Panc1 (cell line): ENCODE measurements at places on chromosomes 3 and 15. TPM values are rescaled to one million over a fixed set of nuclear protein-coding genes. Genes with fewer than 3 reads are reported as not detected.

PLSCR5 gene
- not detected for total RNA-seq

DNA sequence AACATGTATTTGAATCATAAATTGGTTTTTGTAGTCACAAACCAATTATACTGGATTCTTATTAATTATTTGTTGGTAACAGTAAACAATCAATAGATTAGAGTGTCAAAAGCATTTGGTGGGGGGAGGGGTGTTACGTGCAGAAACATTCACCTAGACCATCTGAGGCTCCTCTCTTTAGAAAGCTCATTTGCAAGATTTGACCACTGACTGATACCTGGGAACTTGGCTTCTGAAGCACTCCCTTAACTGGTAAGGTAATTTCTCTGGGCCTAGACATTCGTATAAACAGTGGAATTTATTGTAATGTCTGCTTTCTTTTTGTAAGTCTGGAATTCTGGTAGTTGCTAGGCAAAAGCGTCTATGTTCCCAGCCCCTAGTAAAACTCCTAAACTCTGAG, 243.8 kb upstream of the GBE1 start:
- no peak overlapping the region for H3K27ac ChIP-seq
- H3K36me3 ChIP-seq = no peaks in the 10 kb centered on the region
- H3K4me1 ChIP-seq = no peaks in the 10 kb centered on the region
- H3K4me3 ChIP-seq = no peak overlapping the region
- no peak for DNase-seq

DNA sequence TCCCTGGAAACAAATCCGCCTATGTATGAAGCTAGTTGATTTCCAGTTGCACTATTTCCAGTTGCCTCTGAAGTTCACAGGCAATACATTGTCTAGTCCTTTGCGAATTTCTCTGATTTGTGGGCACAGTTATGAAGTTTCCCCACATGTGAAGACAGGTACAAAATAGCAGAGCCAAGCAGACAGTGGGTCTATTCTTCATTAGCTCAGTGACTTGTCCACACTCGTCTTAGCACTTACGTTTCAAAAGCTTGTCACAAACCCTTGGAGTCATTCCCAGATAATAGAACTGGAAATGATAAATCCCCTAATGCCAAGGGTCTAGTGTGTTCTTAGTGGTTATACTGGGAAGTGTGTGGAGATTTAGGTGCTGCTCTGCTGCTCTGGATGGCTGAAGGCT, 14.5 kb downstream of the SRPRB start:
- DNase-seq = no peak
- H3K4me1 ChIP-seq = 0 out of 2 replicates have a peak, but pooled peaks cover 3% of the 10 kb centered on the region
- peaks cover 19% of the 10 kb centered on the region for H3K36me3 ChIP-seq
- H3K27me3 ChIP-seq = no peaks in the 10 kb centered on the region

PRKCD gene
- 14.0 TPM for total RNA-seq

PLCH1 gene
- 0.03 TPM for total RNA-seq

THAP10 gene
- 6.7 TPM for total RNA-seq

DNA sequence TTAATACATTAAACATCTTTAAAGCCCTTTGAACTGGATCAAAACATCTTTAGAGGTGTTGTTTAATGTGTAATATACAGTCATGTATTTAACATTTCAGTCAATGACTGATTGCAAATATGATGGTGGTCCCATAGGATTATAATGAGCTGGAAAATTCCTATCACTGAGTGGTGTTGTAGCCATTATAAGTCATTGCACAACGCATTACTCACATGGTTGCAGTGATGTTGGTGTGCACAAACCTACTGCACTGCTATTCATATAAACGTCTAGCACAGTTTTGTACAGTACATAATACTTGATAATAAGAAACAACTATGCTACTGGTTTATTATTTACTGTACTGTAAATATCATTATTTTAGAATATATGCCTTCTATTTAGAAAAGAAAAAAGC, 75.6 kb downstream of the DTWD1 start:
- H3K36me3 ChIP-seq = no peaks in the 10 kb centered on the region
- H3K27me3 ChIP-seq = peaks cover 2% of the 10 kb centered on the region; the same call in 1 of the 2 replicates

GRCh38 chr3:185823078-185824044, 1.5 kb downstream of the IGF2BP2 start:
- peaks cover 6% of the 10 kb centered on the region for H3K36me3 ChIP-seq
- DNase-seq = no peak
- peak overlapping the region; percentile 83 for H3K27ac ChIP-seq
- H3K27me3 ChIP-seq = no peaks in the 10 kb centered on the region
- H3K4me1 ChIP-seq = peaks cover 43% of the 10 kb centered on the region

- no peak overlapping the region for H3K27ac ChIP-seq
- no peaks in the 10 kb centered on the region; the same call in 1 of the 2 replicates for H3K27me3 ChIP-seq
- no peak overlapping the region for H3K4me3 ChIP-seq
- no peak for DNase-seq
- H3K36me3 ChIP-seq = no peaks in the 10 kb centered on the region
Measured at GRCh38 chr15:83322061-83322460, 37.6 kb upstream of the BNC1 start.

GRCh38 chr3:4882548-4882947, 96.7 kb upstream of the BHLHE40 start:
- no peak overlapping the region for H3K27ac ChIP-seq
- peaks cover 4% of the 10 kb centered on the region for H3K4me1 ChIP-seq
- no peaks in the 10 kb centered on the region for H3K36me3 ChIP-seq
- no peaks in the 10 kb centered on the region for H3K27me3 ChIP-seq

DNA sequence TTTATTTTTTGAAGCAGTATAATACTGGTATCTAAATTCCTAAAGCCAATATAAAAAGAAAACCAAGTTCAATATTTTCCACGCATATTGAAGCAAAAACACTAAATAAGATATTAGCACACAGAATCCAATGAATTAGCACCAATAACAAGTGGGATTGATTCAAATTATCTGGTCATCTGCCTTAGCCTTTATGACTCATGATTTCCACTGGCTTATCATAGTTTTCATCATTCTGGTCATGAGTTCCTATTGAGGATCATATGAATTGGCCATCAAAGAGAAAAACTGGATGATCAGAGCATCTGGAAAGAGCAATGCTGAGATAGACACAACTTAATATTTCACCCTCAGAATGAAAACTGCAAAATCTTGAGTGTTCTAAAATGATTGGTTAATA, 809.9 kb downstream of the MCTP2 start:
- H3K4me1 ChIP-seq = no peaks in the 10 kb centered on the region
- no peak overlapping the region for H3K4me3 ChIP-seq
- DNase-seq = no peak
- H3K27ac ChIP-seq = no peak overlapping the region
- no peaks in the 10 kb centered on the region for H3K36me3 ChIP-seq
- H3K27me3 ChIP-seq = no peaks in the 10 kb centered on the region

- no peaks in the 10 kb centered on the region for H3K27me3 ChIP-seq
- no peak for DNase-seq
- no peaks in the 10 kb centered on the region for H3K36me3 ChIP-seq
Measured at GRCh38 chr3:61983479-61983878, 389.9 kb downstream of the FEZF2 start.

GRCh38 chr3:116216761-116217160, 228.5 kb downstream of the LSAMP start:
- H3K4me3 ChIP-seq = no peak overlapping the region
- no peaks in the 10 kb centered on the region for H3K4me1 ChIP-seq
- H3K27ac ChIP-seq = no peak overlapping the region
- H3K27me3 ChIP-seq = no peaks in the 10 kb centered on the region
- no peak for DNase-seq

- DNase-seq = no peak
- H3K36me3 ChIP-seq = no peaks in the 10 kb centered on the region
- peaks cover 2% of the 10 kb centered on the region; the same call in 1 of the 2 replicates for H3K27me3 ChIP-seq
- no peak overlapping the region for H3K27ac ChIP-seq
Measured at GRCh38 chr3:124260206-124260915, 268.4 kb upstream of the ROPN1 start.

GRCh38 chr15:61383421-61383820, 154.3 kb upstream of the RORA start:
- no peaks in the 10 kb centered on the region for H3K27me3 ChIP-seq
- no peaks in the 10 kb centered on the region for H3K36me3 ChIP-seq
- H3K4me1 ChIP-seq = no peaks in the 10 kb centered on the region
- H3K4me3 ChIP-seq = no peak overlapping the region

DNA sequence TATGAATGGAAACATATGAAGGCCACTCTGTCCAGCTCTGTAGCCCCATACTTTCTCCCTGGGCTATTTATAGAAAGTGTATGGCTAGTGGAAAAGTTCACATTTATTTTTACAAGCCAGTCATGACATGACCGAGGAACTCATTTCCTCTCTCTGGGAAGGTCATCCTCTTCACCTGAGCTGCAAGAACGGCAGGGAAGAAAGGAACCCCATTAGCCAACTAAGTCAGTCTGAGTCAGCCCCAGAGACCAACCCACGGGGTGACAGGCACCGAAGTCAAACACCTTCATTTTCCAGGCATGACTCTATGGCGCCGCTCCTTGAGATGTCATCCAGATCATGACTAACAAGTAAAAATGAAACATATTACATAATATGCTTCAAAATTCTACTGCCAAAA, 4.8 kb downstream of the PAQR9 start:
- peak; percentile 17 for DNase-seq
- H3K27ac ChIP-seq = no peak overlapping the region
- H3K36me3 ChIP-seq = no peaks in the 10 kb centered on the region
- peaks cover 15% of the 10 kb centered on the region for H3K27me3 ChIP-seq

GRCh38 chr3:100216713-100217112, 44.1 kb upstream of the TBC1D23 start:
- no peak for DNase-seq
- H3K36me3 ChIP-seq = no peaks in the 10 kb centered on the region
- no peak overlapping the region for H3K27ac ChIP-seq
- no peaks in the 10 kb centered on the region for H3K27me3 ChIP-seq

- DNase-seq = no peak
- no peak overlapping the region for H3K27ac ChIP-seq
- no peaks in the 10 kb centered on the region for H3K4me1 ChIP-seq
- H3K36me3 ChIP-seq = no peaks in the 10 kb centered on the region
Measured at GRCh38 chr3:64916937-64917336, 229.1 kb upstream of the ADAMTS9 start.

RAD54L2 gene
- total RNA-seq = 18.9 TPM

HRG gene
- total RNA-seq = not detected

- peaks cover 88% of the 10 kb centered on the region for H3K4me1 ChIP-seq
- H3K4me3 ChIP-seq = no peak overlapping the region
- DNase-seq = no peak
- peak overlapping the region; percentile 94 for H3K27ac ChIP-seq
- peaks cover 28% of the 10 kb centered on the region for H3K36me3 ChIP-seq
Measured at GRCh38 chr3:134368751-134369105, 5.5 kb downstream of the AMOTL2 start.

ZNF385D gene
- 13.0 TPM for total RNA-seq

DNA sequence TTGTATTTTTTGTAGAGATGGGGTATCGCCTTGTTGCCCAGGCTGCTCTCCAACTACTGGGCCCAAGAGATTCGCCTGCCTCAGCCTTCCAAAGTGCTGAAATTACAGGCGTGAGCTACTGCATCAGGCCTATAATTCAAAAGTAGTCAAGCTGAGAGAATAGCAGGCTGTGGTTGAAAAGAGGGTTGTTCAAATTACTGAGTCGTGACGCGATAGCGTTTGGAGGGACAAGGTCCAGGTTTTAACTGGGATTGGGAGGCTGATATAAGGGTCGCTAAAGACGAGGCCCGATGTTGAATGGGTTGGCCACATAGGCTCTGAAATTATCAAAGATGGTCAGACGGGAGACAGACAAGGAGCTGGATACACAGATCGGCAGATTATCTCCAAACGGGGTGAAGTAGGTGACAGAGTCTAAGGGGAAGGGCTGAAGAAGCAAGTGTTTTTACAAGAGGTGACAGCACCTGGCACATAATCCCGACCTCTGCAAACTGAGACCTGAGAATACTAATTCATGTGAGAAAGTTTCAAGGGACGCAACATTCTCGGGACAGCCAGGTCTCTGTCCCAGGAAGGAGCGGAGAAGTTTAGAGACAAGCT, 759 bp upstream of the ARID3B start:
- DNase-seq = no peak
- peak overlapping the region; percentile 96 for H3K27ac ChIP-seq
- peaks cover 21% of the 10 kb centered on the region for H3K4me1 ChIP-seq
- peaks cover 2% of the 10 kb centered on the region; the same call in 1 of the 2 replicates for H3K36me3 ChIP-seq

GPR87 gene
- total RNA-seq = not detected

ACKR4 gene
- not detected for total RNA-seq

RTP3 gene
- not detected for total RNA-seq

DNA sequence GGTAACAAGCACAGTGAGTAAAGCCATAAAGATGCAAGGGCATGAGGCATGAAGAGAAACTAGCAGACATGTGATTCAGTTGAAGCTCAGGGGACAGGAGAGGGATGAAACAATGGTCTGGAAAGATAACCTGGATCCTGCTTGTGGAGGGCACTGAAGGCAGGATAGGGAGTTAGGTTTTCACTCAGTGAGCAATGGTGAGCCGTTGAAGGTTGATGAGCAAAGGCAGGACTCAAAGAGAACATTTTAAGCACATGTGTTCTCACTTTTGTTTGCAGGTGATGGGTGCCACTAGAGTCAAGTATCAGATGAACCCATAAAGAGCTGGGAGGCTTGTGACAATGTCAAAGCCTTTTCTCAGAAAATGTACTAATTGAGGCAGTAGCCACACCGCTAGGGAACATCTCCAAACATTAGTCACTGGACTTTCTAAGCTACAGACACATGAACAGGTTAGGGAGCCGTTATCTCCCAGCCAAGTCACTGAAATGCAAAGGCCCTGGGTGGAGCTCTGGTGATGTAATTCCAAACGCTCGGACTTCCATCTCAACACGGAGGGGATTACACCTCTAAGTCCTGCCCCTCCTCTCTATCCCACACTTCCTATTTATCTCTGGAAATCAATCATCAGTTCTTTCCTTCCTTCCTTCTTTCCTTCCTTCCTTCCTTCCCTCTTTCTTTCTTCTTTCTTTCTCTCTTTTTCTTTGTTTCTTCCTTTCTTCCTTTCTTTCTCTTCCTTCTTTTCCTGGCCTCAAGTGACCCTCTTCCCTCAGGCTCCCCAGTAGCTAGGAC, 22.7 kb downstream of the KLHL6 start:
- H3K36me3 ChIP-seq = no peaks in the 10 kb centered on the region
- no peaks in the 10 kb centered on the region for H3K27me3 ChIP-seq
- no peak overlapping the region for H3K4me3 ChIP-seq
- H3K27ac ChIP-seq = no peak overlapping the region

GRCh38 chr3:106458952-106459351, 590.1 kb upstream of the CBLB start:
- H3K36me3 ChIP-seq = no peaks in the 10 kb centered on the region
- no peaks in the 10 kb centered on the region for H3K27me3 ChIP-seq
- no peak for DNase-seq
- no peak overlapping the region for H3K4me3 ChIP-seq
- H3K4me1 ChIP-seq = no peaks in the 10 kb centered on the region
